Uterus (tissue), 4 donors: ENCODE measurements at places on chromosomes 13 and 19. TPM values are rescaled to one million over a fixed set of nuclear protein-coding genes. Genes with fewer than 3 reads are reported as not detected.

DNA sequence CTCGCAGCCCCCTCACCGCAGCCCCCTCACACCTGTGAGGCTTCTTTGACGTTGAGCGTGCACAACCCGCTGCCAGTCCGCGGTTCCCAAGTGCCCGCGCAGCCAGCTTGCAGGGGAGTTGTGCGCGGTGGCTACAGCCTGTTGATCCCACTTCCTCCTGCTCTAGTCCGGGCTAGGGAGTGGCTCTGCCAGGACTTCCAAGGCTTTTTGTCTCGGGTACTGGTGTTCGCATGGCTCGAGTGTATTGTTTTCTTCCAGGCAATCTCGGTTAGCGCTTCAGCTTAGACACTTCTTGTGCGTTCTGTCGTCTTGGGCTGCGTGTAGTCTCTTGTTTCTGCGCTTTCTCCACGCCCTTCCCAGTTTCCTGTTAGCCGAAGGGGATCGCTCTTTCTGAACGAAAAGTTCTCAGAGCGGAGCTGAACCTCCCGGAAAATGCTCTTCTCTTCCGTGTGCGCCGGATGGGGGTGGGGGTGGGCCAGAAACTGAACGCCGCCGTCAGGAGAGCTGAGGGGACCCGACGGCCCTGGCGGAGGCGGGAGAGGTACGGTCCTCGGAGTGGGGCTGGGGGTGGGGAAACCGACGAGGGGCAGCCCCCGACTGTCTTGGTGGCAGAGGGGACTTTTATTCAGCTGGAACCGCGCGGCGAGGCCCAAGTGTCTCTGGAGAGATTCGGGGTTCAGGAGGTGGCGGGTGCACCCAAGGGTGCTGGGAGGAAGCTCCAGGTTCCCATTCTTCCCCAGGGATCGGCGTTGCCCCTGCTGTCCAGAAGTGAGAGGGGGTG is 697 bp upstream of the DGKH start:
- DNase-seq, result peak; percentile 44
- no peaks in the 10 kb centered on the region for H3K36me3 ChIP-seq
- H3K4me3 ChIP-seq, result peak overlapping the region; percentile 65
- peaks cover 5% of the 10 kb centered on the region for H3K4me1 ChIP-seq
- H3K27me3 ChIP-seq, result no peaks in the 10 kb centered on the region
- H3K27ac ChIP-seq, result peak overlapping the region; percentile 97

DNA sequence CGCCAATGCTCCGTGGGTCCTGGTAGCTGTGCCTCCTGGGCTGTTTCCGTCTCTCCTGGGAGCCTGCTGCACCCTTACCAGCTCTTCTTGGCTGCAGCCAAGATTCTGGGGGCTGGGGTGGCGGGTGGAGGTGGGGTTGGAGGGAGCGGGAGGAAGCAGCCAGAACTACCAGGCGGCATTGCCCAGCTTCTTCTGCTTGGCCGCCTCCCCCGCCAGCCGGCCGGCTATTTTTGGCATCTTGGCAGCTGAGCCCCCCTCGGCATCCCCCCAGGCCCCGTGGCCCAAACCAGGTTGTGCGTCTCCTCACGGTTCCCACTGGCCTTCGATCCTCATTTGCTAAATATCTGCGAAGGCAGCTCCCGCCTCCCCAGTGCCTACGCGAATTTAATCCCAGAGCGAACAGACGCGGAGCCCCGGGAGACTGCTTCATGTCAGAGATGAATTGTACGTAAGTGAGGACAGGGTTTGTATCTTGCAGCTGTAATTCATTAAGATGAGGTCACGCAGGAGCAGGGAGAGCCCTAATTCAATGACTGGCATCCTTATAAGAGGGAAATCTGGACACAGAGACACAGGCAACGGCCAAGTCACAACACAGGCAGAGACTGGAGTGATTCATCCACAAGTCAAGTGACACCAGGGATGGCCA is 12.8 kb upstream of the PEAK3 start:
- DNase-seq, result peak; percentile 61
- H3K27me3 ChIP-seq, result no peaks in the 10 kb centered on the region
- no peak overlapping the region for H3K4me3 ChIP-seq
- peak overlapping the region; percentile 57 for H3K27ac ChIP-seq

GRCh38 chr13:69288026-69288425 is 819.6 kb upstream of the ATXN8OS start:
- H3K27me3 ChIP-seq, result no peaks in the 10 kb centered on the region
- no peak overlapping the region for H3K4me3 ChIP-seq
- H3K4me1 ChIP-seq, result no peaks in the 10 kb centered on the region
- no peak overlapping the region for H3K27ac ChIP-seq
- H3K36me3 ChIP-seq, result no peaks in the 10 kb centered on the region

GRCh38 chr19:2239771-2240770 is 3.4 kb downstream of the SF3A2 start:
- H3K27me3 ChIP-seq, result no peaks in the 10 kb centered on the region
- H3K4me3 ChIP-seq, result no peak overlapping the region
- peak overlapping the region; percentile 53 for H3K27ac ChIP-seq
- no peaks in the 10 kb centered on the region for H3K36me3 ChIP-seq

GRCh38 chr19:44908836-44909261 is 3.3 kb downstream of the APOE start:
- no peak for DNase-seq
- H3K27ac ChIP-seq, result no peak overlapping the region
- H3K27me3 ChIP-seq, result peaks cover 5% of the 10 kb centered on the region
- no peaks in the 10 kb centered on the region for H3K36me3 ChIP-seq
- no peak overlapping the region for H3K4me3 ChIP-seq

- no peak overlapping the region for H3K4me3 ChIP-seq
- H3K4me1 ChIP-seq, result peaks cover 20% of the 10 kb centered on the region
- H3K36me3 ChIP-seq, result no peaks in the 10 kb centered on the region
- no peak for DNase-seq
- H3K27me3 ChIP-seq, result no peaks in the 10 kb centered on the region
- peak overlapping the region; percentile 83 for H3K27ac ChIP-seq
These were observed 44.0 kb downstream of the C13orf46 start for GRCh38 chr13:113929628-113930615.

- H3K4me3 ChIP-seq, result no peak overlapping the region
- peaks cover 30% of the 10 kb centered on the region for H3K4me1 ChIP-seq
- H3K36me3 ChIP-seq, result no peaks in the 10 kb centered on the region
- no peak for DNase-seq
- peak overlapping the region; percentile 58 for H3K27ac ChIP-seq
These were observed 6.8 kb downstream of the NAPA start for GRCh38 chr19:47507924-47508553.

GRCh38 chr13:40780822-40781401 is 8.5 kb upstream of the SLC25A15 start:
- H3K27ac ChIP-seq, result no peak overlapping the region
- H3K4me1 ChIP-seq, result no peaks in the 10 kb centered on the region
- DNase-seq, result no peak
- H3K27me3 ChIP-seq, result no peaks in the 10 kb centered on the region
- no peaks in the 10 kb centered on the region for H3K36me3 ChIP-seq
- no peak overlapping the region for H3K4me3 ChIP-seq

DNA sequence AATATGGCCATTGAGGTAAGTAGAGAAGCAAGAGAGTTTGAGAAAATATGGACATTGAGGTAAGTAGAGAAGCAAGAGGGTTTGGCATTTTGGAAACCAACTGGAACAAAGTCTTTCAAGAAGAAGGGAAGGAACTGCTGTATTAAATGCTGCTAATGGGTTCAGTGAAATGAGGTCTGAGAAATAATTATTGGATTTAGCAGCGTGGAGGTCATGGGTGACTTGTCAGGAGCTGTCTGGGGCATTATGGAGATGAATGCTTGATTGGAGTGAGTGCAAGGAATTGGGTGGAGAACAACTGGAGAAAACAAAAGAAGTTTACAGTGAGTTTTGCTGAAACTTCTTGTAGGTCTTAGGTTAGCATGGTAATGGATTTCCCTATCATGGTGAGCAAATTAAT is 232.3 kb downstream of the ATP8A2 start:
- H3K36me3 ChIP-seq, result no peaks in the 10 kb centered on the region
- no peak overlapping the region for H3K4me3 ChIP-seq
- H3K27ac ChIP-seq, result no peak overlapping the region
- no peak for DNase-seq

- H3K4me1 ChIP-seq, result no peaks in the 10 kb centered on the region
- no peaks in the 10 kb centered on the region for H3K36me3 ChIP-seq
- no peaks in the 10 kb centered on the region for H3K27me3 ChIP-seq
- no peak for DNase-seq
- peak overlapping the region; percentile 90 for H3K27ac ChIP-seq
- no peak overlapping the region for H3K4me3 ChIP-seq
These were observed 22.2 kb upstream of the ERVV-1 start for GRCh38 chr19:52991484-52991883.

Gene APC2
- 0.77 TPM for total RNA-seq

Gene PINLYP
- 4.6 TPM for total RNA-seq

Gene GJA3
- total RNA-seq, result not detected

Gene ATCAY
- total RNA-seq, result 0.97 TPM

Gene KRTDAP
- total RNA-seq, result not detected
